ENCODE measurements at places on chromosomes 7 and 10.

GRCh38 chr7:33592718-33593117 lies 312.6 kb upstream of the BMPER start:
- no peak for DNase-seq

DNA sequence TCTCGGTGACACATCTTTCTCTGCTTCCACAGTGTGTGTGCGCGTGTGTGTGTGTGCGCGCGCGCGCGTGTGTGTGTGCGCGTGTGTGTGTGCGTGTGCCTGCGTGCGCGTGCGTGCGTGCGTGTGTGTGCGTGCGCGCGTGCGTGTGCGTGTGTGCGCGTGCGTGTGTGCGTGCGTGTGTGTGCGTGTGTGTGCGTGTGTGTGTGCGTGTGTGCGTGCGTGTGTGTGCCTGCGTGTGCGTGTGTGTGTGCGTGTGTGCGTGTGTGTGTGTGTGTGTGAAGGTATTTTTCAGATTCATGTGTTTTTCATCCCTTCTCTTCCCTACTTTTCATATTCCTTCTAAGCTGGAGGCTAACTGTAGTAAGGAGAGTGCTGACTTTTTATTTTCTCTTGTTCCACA lies 148.4 kb downstream of the CREB5 start:
- no peak for DNase-seq

DNA sequence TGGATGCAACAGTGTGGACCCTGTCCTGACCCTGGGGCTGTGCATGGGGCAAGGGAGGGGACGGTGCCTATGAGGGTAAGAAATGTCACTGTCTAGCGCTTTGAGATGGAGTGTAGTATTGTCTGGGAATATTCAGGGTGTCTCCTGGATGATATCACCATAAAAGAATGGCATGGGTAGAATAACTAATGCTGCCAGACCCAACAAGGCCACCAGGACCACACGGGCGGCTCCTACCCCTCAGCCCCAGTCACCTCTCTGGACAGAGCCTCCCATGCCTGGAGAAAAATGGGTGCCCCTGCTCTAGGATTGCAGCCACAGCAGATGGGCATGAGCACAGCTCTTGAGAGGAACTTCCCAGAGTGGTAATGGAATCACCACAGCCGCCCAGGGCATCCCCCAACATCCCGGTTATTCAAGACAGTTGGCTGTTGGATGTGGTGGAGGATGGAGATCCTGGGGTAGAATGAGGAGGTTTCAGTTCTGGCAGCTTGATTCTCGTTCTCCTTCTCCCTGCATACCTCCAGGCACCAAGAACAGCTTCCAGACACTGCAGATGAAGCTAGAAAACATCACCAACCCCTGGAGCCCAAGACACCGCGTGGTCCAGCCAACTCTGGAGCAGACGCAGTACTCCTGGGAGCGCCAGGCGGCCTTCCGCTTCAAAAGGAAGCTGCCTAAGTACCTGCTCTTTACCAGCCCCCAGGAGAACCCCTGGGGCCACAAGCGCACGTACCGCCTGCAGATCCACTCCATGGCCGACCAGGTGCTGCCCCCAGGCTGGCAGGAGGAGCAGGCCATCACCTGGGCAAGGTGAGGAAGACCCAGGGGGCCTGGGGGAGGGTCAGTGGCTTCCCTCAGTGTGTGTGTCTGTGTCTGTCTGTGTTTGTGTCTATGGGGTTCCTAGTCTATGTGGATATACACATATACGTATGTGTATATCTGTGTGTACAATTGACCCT lies 6.2 kb downstream of the AOC1 start:
- DNase-seq, result no peak

DNA sequence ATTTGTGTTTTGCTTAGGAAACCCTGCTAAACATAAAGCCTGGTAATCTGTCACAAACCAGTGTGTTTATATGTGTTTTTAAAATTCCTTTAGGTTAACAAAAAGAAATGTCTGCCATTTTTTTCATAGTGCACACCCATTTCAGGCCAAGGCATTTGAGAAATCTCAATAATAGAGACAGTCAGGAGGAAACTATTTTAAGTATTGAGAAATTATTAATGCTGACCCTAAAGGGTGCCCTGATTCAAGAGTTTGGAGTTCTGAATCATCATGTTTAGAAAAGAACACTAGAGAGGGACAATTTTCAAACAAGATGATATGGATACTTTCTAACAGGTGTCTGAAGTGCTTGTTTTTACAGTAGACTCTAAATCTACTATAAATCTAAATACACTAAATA lies 28.7 kb downstream of the MALRD1 start:
- no peak for DNase-seq

DNA sequence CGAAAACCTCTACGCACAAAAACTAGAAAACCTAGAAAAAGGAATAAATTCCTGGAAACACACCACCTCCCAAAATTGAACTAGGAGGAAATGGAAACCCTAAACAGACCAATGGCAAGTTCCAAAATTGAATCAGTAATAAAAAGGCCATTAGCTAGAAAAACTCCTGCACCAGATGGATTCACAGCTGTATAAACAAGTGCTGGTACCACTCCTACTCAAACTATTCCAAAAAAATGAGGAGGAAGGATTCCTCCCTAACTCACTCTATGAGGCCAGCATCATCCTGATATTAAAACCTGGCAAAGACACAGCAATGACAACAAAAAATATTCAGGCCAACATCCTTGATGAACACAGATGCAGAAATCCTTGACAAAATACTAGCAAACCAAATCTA lies 228.2 kb downstream of the CHRM2 start:
- no peak for DNase-seq

DNA sequence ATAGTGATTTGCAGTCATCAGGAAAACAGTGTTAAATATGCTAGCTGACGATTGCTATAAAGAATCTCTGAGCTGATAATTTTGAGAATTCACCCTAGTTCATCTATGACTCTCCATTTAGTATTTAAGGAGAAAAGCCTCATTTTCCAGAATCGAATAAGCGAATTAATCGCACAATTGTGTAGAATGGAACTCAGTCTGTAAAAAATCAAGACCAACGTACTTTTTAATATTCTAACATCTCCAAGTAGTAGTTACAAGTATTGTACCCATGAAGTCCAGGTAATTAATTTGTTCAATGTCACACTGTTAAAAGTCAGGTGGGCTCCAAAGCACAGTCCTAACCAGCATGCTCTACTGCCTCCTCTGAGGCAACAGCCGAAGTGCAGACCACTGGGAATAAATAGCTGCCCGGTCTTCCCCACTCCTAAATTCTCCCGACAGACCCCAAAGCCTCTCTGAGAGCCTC lies 380 bp upstream of the AGBL3 start:
- DNase-seq, result no peak

DNA sequence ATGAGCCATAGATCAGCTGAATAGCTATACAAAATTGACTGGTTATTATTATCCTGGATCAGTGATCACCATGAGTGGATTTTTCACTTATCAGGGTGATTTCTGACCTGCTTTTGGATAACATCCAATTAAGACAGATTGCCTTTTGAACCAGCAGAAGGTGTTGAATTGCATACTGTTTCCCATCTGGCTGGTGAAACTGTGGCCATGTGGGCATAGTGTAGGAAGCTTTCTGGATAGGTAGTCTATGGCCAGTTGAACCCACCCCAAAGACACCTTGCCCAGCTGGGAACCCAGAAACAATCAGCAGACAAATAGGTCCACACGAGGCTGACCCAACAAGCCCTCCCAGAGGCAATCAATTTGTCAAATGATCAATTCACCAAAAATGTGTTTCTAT lies 29.3 kb downstream of the DNAJC12 start:
- DNase-seq, result no peak

GRCh38 chr7:131370523-131370968 lies 42.9 kb downstream of the MKLN1 start:
- peak; percentile 65 for DNase-seq

DNA sequence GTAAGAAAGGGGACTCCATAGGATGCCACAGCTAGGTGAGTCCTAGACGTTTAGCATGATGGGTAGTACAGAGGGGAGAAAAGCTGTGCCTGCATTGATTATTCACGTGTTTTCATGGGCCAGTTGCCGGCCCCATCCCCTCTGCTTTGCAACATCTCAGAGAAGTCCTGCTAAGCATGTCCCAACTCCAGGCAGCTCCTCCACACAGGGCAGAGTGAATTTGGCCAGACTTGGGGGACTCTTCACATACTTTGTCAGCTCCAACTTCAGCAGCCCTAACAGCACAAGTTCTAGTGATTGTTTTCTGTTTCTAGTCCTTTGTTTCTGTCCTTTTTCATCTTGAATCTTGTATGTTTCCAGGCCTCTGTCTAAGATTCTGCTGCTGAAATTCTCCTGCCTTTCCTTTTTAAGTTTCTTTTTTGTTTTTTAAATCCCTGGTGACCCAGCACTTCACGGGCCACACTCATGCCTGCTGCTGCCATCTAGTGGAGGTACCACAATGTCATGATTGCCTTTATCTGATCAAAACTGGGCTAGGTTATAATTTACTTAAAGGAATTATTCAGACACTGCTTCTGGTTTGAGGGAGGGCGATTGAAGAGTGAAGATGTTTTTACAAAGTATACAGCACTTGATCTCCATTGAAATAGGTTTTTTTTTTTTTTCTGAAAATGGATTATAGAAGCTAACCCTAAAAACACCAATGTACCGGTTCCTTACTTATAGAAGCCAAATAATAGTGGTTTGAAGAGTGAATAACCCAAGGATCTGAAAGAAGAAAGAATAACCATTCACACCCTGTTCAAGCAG lies 276.9 kb downstream of the CSTF2T start:
- peak; percentile 69 for DNase-seq

DNA sequence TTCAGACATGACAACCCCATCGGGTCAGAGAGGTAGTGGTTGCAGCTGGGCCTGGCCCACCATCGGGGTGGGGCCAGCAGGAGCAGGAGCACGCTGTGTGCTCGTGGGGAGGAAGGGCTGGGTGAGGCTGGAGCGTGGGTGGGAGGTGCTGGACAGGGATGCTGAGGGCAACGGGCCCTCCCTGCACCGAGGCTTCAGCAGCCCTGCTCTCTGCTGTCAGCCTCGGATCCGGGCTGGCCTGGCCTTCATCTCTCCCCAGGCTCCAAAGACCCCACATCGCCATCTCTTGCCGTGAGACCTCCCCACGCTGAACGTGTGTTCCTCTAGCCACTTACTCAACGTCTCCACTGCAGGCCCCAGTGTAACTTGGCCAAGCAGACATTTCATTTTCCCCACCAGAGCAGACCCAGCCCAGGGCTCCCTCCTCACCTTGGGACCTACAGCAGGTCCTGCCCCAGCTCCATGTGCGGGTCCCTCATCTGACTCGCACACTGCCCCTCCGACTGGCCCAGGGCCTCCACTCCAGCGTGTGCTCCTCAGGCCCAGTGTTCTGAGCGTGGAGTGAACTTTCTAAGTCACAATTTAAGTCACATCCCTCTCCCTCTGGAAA lies 462.4 kb downstream of the DNAJB6 start:
- no peak for DNase-seq

GRCh38 chr7:83640240-83640639 lies 8.7 kb downstream of the SEMA3E start:
- DNase-seq, result no peak

DNA sequence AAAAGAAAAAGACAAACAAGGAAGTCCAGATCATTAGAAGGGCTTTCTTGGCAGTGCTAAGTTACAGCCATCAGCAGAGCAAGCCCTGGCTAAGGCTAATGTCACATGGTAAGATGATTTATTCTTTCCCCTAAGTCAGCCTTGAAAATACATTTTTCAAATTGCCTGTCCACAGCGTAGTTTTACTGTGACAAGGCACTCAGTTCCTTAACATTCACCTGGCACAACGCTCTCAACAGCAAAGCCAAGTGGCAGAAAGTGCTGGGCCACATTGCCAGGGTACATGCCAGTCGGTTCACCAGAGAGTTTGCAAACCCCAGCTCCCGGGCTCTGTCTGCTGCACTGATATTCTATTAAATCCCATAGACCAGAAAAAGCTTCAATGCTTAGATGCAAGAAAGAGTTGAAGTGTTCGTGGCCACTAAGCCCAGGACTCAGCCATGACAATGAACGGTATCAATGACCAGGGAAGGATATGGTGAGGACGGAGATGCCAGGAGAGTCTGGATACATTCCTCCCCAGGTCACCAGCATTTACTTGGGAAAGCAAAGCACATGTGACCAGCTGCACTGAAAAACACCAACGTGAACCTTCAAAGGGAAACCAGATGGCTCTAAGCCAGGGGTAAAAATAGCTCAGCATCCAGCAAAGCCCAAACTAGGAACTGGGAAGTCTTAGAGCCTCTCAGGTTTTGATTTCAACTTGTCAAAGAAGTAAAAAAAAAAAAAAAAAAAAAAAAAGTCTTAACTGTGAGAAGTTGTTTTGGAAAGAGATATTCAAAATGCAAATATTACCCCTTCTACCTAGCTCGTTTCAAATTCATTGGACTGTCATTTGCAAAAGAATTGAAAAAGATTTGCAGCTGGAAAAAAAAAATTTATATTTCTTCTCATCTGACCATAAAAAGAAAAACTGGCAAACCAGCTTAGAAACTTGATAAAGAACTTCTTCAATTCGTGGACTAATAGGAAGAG lies 23.9 kb upstream of the MPP7 start:
- peak; percentile 59 for DNase-seq
